NCI-H2227 treated with DMSO at 0.1 percent for 48 hours (cell line): ENCODE measurements at places on chromosomes 11 and 22.

DNA sequence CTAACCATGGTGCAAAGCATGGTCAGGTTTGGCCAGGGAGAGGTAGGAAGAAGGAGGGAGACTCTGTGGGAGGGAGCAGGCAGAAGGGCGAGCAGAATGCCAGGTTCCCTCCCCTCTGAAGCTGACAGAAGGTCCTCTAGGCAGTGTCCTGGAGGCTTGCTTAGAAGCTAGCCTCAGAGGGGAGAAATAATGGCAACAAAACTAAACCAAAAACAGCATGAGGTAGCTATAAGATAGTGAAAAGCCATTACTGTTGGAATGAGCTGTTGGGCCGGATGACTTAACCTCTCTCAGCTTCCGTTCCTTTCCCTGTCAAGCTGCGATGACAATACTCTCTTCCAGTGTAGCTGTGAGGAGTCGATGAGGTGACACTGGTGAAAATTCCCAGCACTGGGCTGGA lies 36.6 kb downstream of the RASSF10 start:
- no peak for DNase-seq

DNA sequence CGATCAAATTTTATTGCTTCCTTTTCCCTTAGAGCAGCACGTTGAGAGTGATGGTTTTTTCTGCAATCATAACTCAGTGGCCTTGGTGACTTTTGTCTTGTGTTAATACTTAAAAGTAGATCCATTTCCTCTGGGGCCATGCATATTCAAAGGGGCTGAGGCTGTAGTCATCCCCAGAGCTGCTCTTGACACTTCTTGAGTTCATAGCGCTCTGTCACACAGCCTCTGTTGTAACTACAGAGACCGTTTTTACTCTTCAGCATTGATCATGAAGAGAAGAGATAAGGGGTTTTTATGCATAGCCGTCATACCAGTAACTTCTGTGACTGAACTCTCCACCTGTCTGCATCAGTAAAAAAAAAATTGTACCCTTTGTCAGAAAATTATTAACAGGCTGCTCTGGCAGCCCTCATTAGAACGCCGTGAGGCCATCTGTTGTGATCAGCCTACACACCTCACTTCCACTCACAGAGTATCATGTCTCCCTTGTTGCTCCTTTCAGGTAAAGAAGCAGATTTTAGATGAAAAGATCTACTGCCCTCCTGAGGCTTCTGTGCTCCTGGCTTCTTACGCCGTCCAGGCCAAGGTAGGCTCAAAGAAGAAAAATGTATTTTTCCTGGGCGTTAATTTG lies 38.4 kb downstream of the NF2 start:
- no peak for DNase-seq

DNA sequence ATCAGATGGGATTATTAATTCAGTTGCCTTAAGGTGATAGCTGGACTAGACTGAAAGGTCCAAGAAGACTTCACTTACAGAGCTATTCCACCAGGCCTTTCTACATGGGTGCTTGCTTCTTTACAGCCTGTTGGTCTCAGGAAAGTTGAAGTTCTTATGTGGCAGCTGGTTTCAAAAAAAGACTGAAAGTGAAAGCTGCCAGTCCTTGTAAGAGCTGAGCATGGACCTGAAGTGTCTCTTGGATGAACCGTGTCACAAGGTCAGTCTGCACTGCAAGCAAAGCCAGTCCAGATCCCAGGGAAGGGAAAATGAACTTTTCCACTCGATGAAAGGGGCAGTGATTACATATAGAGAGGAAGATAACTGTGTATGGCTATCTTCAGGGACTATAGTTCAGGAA lies 201.5 kb upstream of the LUZP2 start:
- DNase-seq = no peak

DNA sequence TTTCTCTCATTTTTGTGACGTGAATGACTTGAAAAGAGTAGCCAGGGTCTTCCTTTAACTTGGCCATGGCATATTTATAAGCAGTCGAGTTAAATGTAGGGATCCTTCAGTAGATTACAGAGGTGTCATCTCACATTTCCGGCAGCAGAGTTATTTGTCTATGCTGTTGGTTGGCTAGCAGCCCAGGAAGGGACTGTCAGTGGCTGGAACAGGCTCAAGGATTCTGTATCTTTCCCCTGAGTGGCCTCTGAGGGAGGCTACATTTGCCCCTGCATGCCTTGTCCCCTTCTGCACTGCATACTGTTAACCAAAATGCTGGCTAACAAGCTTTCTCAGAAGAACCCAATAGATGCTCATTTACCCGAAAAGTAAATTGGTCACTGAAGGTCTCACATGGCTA lies 187.6 kb downstream of the PGR start:
- DNase-seq = no peak

- no peak for DNase-seq
These were observed 19.6 kb upstream of the PRODH start for GRCh38 chr22:18955696-18956095.

- no peak for DNase-seq
These were observed 321.6 kb upstream of the B3GAT1 start for GRCh38 chr11:134733646-134734045.

DNA sequence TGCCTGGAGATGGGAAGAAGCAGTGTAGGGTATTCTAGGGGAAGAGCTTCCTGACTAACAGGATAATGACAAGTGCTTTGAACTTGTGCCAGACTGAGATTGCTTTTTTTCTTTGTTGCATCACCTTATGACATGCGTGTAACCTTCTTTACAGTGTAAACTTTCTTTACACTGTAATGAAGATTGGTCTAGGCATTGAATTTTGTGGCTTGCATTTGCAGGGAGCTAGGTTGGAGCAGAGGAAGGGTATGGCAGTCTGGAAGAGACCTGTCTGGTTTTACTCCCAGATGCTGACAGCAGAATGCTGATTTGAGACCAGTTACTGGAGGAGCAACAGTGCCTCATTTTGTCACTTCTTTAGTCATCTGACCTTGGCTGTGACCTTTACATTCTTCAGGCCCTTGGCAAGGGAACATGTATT lies 5.6 kb downstream of the DDB2 start:
- no peak for DNase-seq

- no peak for DNase-seq
These were observed 5.5 kb upstream of the IFITM10 start for GRCh38 chr11:1755692-1756561.

DNA sequence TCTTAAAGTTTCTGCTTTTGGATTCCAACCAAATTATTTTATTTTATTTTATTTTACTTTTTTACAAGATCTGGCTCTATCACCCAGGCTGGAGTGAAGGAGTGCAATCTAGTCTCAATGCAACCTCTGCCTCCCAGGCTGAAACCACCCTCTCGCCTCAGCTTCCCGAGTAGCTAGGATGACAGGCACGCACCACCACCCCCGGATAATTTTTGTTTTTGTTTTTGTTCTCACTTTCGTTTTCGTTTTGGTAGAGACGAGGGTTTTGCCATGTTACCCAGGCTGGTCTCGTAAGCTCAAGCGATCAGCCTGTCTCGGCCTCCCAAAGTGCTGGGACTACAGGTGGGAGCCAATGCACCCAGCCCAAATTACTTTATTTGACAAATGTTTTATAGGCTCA lies 219.8 kb downstream of the ETS1 start:
- DNase-seq = no peak

DNA sequence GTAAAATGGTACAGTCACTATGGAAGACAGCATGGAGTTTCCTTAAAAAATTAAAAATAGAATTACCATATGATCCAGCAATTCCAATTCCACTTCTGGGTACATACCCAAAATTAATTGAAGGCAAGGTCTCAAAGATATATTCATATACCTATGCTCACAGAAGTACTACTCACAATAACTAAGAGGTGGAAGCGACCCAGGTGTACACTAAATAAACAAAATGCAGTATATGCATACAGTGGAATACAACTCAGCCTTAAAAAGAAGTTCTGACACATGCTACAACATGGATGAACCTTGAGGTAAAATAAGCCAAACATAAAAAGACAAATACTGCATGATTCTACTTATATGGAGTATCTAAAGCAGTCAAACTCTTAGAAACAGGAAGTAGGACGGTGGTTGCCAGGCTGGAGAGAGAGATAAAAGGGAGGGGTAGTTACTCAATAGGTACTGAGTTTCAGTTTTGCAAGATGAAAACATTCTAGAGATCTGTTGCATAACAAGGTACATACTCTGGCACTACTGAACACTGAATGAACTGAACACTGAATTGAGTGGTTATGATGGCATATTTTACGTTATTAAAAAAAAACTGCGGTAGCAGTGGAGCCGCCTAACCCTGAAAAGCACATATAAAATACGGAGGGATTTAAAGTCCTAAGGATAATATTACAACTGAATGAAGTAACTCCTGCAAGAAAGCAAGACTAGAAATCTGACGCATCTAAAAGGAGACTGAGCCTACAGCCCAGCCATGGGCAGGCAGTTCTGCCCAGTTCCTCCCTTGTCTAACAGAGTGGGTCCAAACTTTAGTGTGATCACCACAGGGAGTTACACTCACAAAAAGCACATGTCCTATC lies 12.8 kb downstream of the DGCR2 start:
- no peak for DNase-seq

DNA sequence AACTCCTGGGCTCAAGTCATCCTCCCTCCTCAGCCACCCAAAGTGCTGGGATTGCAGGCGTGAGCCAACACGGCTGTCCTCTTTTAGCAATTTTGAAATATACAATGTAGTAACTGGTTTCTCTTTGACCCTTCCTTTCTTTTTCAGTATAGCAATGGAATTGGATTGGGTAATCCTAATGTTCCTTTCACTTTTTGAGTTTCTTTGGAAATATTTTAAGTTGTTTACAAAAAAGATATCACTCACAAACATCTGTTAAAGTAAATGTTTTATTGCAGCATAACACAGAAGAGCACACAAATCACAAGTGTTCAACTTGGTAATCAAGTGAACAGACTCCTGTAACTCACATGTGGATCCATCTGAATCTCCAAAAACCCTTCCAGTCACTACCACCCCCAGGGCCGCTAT lies 44.6 kb upstream of the EP300 start:
- no peak for DNase-seq

DNA sequence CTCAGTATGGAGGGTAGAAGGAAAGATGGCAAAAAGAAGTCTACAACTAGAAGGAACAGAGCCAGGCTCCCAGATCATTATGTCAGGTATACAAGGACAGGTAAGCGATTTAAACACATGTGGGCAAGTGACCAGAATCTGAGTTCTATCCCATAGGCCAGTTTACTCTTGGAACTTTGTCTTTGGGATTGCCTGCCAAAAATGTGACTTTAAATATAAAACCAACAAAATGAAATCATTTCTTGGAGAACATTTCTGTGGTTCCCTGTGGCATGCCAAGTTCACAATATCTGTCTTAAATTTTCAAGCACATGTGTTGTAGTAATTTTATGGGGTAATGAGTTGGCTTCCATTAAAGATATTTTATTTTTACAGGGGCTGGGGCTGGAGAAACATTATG lies 141.0 kb downstream of the SLC17A6 start:
- no peak for DNase-seq

DNA sequence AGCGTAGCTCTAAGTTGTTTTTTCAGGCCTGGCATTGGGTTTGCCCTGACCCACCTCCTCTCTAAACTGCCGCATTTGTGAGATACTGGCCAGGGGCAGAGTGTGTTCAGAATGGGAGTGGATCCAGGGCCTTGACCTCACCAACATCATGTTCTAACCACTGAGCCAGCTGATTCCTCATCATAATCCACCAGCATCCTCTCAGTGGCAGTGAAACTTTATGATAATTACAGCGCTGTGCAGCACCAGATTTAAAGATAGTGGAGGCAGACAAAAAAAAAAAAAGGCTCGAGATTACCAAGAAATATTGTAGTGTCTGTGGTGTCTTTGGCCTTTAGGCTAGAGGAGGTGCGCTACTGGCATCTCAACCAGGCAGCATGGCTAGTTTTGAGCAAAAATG lies 53.0 kb downstream of the KREMEN1 start:
- no peak for DNase-seq

GRCh38 chr11:14672635-14673034 lies 29.0 kb downstream of the PDE3B start:
- DNase-seq = no peak

DNA sequence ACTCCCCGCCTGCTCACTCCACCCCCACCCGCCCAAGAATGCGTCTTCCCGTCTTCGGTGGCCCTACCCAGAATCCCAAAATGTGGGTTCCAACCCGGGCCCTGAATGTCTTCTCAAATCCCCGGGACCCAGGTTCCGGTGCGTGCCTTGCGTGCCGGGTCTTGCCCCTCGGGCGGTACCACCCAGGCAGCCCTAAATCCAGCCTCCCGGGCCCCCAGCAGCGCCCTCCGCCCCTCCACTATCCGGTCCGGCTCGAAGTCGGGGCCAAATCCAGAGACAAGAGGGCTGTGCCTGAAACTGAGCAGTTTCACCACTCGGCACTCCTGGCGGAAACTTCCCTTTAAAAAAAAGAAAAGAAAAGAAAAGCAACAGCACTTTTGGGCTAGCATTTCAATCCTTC lies 16.3 kb upstream of the CCT8L2 start:
- DNase-seq = no peak

DNA sequence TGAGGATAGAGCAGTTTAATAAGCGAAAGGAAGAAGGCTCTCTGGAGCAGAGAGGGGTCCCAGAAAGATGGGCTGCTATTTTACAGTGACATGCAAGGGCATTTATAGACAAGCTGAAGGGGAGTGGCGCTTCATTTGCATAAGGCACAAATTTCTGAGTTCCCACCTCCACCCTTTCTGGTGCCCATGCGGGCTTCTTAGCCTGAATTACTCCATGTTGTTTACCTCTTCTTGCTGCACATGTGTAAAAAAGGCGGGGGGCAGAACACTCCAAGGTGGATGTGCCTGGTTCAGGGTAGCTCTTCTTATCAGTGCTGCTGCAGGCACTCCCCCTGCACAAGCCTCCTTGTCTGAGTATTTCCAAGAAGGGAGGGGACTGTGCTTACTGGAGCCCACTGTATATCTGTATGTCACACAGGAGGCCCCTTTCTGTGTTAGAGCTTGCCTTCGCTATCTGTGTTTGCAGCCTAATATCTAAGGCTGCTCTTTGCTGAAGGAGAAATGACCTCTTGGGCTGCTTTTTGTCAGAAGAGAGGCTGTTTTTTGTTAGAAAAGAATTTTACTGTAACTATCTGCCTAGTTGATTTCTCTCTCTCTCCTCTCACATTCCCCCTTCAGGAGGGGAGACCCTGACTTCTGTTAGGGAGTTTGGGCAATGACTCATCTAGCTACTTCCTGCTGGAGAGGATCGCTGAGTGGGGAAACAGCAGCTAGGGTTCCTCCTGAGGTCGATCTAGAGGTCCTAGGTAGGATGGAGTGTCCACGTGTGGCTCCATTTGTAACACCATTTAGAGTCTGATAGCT lies 1057.0 kb upstream of the CNTN5 start:
- no peak for DNase-seq

- peak; percentile 62 for DNase-seq
These were observed 40.8 kb downstream of the IGLL1 start for GRCh38 chr22:23539135-23539838.
